Common myeloid progenitor, CD34-positive (primary cell): ENCODE measurements at places on chromosomes 7 and 10.
A peak's percentile ranks its signal among the peaks of the same experiment; 100 is the strongest.

- DNase-seq = no peak
Measured at GRCh38 chr7:129468087-129468486, 33.9 kb downstream of the STRIP2 start.

DNA sequence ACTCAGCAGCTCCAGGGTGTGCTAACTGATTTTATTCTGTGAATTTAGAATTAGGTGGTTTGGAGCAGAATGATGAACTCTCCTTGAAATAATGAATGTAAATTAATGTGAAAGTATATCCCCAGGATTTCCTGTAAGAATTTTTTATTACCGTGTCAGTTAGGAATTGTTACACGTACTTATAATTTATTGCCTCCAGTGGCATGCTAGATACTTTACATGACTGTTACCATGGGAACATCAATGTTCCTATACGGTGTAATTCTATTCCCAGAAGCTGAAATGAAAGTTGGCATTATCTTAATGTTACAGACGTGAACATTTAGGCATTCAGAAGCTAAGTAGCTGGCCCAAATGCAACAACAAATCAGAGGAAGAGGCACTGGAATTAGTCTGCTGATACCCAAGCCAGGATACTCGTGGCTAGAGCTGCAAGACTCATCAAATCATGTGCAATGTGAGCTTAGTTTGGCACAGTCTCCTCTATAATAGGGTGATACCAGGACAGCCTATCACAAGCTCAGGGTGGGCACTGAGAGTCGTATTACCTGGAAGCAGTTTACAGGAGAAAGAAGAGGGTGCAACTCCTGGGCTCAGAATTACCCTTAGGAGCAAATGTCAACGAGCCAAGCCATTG, 30.0 kb upstream of the PRKAR2B start:
- no peak for DNase-seq

DNA sequence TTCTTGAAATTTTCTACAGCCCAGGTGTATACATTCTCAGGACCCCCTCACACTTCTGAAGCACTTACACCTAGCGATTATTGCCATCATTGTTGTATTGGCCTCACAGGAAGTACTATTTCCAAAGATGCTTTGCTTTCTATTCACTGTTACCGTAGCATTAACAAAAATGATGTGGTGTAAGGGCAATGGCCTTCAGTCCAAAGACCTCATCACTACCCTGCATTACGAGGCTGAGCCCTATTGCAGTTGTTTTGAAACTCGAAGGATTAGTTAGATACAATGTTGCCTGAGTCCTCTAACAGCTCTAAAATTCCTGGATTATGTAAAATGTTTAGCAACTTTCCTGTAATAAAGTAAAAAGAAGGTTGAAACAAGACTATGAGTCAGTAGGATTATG, 2.9 kb downstream of the NRCAM start:
- DNase-seq = no peak

DNA sequence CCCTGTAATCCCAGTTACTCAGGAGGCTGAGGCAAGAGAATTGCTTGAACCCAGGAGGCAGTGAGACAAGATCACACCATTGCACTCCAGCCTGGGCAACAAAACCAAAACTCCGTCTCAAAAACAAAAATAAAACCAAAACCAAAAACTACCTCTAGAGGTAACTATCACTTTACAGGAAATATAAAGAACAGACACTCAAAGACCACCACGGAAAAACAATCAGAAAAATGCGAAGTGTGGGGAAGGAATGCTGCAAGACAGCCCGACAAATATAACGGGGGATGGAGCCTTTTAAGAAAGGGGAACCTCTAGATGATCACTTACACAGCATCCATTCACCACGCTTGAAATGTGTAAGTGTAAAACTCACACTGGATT, 4.3 kb downstream of the HNRNPF start:
- DNase-seq = no peak

GRCh38 chr10:97144297-97144696, 41.5 kb downstream of the SLIT1 start:
- DNase-seq = no peak

DNA sequence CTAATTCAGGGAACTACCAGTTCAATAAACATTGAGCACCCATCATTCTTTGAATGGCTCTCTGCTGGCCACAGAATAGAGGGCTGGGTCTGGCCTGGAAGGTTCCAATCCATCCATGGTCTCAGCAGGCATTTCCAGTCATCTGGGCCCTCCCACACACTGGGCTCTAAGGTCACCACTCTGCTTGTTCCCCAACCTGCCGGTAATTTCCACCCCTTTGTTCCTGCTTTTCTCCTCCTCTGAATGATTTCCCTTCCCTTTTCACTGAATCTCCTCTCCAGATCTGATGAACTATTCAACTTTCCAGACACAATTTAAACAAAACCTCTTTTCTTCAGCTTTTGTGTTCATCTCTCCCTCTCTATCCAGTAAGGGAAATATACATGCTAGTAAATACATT, 2.6 kb downstream of the BZW2 start:
- no peak for DNase-seq

DNA sequence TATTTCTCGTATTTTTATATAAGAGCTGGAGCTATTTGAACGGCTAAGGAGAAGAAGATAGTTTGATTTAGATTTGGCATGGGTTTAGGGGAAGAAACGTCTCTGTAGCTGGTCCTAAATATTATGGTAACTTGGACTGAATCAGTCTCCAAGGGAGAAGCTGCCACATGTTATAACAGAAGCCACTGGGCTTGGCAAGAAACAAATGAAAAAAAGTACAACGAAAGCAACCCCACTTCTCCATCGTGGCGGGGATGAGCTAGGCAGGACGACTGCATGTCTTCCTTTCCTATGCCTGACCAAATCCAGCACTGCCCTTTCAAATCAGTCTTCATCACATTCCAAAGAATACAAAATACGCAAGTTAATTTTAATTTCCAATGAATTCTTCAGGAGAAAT, 196.7 kb upstream of the KLF14 start:
- DNase-seq = no peak

GRCh38 chr10:33566001-33566400, 231.5 kb upstream of the NRP1 start:
- no peak for DNase-seq

DNA sequence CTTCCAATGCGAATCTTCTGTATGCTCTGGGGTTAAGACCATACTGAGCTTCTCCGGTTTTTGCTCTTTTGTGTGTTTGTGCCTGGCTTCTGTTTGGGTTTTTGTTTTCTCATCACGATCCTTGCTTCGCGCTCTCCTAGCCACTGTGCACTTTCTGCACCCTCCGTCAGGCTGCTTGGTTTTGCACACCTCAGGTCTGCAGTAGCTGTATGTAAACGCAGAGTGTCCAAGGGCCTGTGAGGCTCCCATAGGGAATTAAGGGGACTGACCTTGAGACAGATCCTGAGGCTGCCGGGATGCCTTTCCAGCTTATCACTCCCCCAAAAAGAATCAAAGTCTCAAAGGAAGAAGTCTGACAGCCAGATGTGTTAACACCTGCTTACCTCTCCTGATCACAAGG, 95.2 kb downstream of the PROSER2 start:
- DNase-seq = no peak

- no peak for DNase-seq
Measured at GRCh38 chr10:112678987-112679386, 232.0 kb downstream of the VTI1A start.

DNA sequence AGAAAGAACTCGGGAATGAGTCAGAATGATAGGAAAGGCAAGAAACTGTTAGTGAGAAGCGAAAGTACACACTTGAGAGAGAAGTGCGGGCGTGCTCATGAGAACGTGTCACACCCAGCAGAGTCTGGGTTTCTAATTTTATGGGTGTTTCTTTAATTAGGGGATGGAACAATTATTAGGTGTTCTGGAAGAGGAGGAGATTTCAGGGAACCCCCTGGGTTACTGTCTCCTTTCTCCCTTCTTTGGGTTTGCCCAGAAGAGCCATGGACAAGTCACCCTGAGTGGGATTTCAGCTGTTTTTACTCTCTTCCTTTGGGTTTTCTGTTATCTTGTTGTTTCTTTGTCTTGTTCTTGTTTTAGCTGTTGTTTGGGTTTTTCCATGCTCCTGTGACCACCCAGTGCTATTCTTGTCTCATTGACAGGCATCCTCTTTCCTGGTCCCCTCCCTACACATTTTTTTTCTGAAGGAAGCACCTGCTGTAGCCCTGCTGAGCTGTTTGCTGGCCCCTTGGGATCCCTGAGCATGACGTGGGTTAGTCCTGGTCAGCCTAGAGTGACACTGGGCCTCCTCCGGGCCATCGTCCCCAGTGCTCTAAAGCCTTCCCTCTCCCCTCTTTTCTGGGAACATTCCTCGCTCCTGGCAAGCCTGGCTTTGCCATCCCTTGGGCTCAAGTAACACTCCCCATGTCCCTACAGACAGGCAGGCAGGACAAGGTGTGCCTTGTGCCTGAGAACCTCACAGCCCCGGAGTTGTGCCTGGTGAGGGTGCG, 3.5 kb downstream of the SH2D4B start:
- peak; percentile 36 for DNase-seq

- DNase-seq = no peak
Measured at GRCh38 chr7:109343678-109344077, 774.0 kb downstream of the DNAJB9 start.

DNA sequence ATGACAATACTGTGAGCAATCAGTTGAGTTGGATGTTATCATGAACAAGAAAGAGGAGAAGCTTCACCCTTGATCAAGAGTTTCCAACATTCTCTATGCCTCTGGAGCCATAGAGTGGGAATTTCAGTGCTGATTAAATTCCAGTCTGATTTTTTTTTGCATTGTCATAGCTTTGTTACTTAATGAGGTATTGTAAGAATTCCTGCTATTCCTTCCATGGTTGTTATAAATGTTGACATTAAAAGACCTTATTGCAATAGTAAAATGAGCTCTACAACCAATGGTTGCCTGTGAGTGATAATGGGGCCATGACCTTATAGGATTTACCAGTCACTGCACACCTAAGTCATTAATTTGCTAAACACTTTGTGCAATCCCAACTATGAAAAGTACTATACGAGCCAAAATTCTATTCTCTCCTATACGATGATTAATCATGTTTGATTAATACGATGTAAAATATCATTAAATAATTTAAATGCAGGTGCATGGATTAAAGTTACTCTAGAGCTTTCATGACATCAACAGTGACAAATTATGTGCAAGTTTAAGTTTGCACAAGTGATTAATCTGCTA, 353.2 kb upstream of the KLF6 start:
- no peak for DNase-seq

DNA sequence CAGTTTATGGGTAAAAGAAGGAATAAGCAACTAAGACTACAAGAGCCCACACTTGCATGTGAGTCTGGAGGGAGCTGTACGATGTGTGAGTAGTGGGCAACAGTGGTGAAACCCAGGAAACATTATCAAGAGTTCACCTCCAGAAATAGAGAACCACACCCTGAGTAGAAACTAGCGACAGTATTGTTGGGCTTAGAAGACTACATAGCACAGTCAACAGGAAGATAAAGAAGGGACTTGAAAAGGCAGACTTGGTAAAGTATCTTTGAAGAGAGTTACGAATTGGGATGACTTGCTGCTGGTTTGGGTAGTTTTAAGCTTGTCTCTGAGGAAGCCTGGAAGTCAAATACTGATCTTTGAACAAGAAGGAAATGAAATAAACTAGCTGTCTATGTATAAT, 223.2 kb upstream of the GNAI1 start:
- no peak for DNase-seq

- DNase-seq = no peak
Measured at GRCh38 chr10:25867321-25867720, 66.7 kb upstream of the MYO3A start.

DNA sequence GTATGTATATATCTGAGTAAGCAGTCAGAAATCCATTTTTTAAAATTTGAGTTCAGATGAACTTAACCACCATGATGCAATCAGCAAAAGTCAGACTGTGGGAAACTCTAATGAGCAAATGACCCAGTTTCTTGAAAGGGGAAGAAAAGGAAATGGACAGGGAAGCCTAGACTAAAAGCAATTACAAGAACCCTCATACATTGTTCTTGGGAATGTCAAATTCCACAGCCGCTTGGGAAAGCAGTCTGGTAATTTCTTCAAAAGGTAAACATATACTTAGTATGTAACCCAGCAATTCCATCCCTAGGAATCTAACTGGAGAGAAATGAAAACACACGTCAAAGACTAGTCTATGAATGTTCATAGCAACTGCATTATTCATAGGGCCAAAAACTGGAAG, 16.4 kb upstream of the FOXK1 start:
- no peak for DNase-seq

DNA sequence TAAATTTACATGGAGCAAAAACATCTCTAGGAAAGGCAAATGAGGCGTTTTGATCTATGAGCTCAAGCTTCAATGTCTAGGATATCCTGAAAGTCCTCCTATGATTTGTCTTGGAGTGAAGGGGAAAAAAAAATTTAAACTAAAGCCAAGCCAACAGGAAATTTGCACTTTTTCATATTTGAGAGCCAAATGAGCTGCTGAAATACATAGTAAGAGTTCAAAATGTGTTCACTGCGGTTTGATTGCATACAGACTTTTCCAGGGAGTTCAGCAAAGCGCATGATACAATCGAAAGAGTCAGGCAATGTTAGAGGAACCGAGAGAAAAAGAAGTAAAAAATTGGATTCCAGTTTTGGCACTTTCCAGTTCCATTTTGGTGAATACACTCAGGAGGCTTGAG, 633.4 kb upstream of the MGMT start:
- no peak for DNase-seq

DNA sequence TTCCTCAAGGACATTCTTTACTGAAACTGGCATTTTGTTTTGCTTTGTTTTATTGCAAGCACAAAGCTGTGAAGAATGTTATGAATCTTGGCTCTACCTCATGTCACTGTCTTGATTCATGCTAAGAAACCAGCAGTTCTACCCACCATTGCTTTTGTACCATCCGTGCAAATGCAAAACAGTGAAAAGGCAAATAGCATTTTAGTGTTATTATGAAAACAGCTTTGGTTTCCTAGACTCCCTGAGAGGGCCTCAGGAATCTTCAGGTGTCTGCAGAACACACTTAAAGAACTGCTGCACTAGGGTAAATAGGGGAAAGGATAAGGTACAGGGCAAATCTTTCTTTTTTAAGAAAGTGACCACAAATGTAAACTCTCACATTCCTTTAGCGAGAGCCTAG, 318.9 kb downstream of the AHR start:
- DNase-seq = no peak

- DNase-seq = no peak
Measured at GRCh38 chr7:136807598-136807997, 60.9 kb upstream of the CHRM2 start.

- DNase-seq = no peak
Measured at GRCh38 chr10:102167861-102168260, 15.7 kb downstream of the NOLC1 start.

DNA sequence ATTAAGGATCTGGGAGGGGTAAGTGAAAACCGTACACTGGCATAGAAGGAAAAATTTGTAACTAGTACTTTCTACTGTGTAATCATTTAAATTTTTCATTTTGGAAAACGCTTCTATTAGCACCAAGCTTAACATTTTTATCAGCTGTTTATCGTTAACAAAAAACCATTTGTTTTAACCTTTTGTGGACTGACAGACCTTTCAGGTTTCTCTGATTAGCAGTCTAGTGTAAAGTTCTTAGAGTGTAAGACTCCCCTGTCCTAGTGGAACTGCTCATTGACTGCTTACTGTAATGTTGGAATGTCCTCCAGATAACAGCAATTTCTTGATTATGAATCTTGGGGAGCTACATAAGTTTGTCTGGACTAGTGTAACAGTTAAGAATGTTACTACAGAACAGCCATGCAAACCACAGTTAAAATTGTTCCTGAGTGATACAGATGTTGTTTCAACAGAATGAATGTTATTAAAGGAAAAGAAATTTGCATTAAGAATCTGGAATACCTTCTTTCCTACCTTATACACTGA, 2.0 kb downstream of the DBF4 start:
- DNase-seq = no peak

- no peak for DNase-seq
Measured at GRCh38 chr10:34207343-34207742, 607.8 kb downstream of the PARD3 start.
